ENCODE measurements at places on chromosomes 6 and 20. TPM values are rescaled to one million over a fixed set of nuclear protein-coding genes. Genes with fewer than 3 reads are reported as not detected.

- H3K4me1 ChIP-seq, result no peaks in the 10 kb centered on the region
- no peaks in the 10 kb centered on the region for H3K36me3 ChIP-seq
- H3K27ac ChIP-seq, result no peak overlapping the region
- no peaks in the 10 kb centered on the region for H3K27me3 ChIP-seq
These were observed 44.0 kb upstream of the CTNNBL1 start for GRCh38 chr20:37649676-37650370.

- peak; percentile 81 for DNase-seq
- H3K4me1 ChIP-seq, result peaks cover 18% of the 10 kb centered on the region
- peak within 1 kb of the TSS; percentile 63 for H3K27ac ChIP-seq
- peaks cover 13% of the 10 kb centered on the region for H3K27me3 ChIP-seq
- H3K4me3 ChIP-seq, result peak within 1 kb of the TSS; percentile 65
These were observed at the start of gene RCAN2 for GRCh38 chr6:46491201-46491627. Gene RCAN2 (minus strand): TSS chr6:46491449.

- H3K4me3 ChIP-seq, result no peak overlapping the region
- no peak overlapping the region for H3K27ac ChIP-seq
- DNase-seq, result no peak
- no peaks in the 10 kb centered on the region for H3K36me3 ChIP-seq
- H3K4me1 ChIP-seq, result no peaks in the 10 kb centered on the region
These were observed 183.6 kb downstream of the UTRN start for GRCh38 chr6:144468709-144469108.

GRCh38 chr6:157513619-157514485, 132.9 kb downstream of the ZDHHC14 start:
- no peak overlapping the region for H3K4me3 ChIP-seq
- H3K27ac ChIP-seq, result no peak overlapping the region
- H3K4me1 ChIP-seq, result no peaks in the 10 kb centered on the region
- no peaks in the 10 kb centered on the region for H3K27me3 ChIP-seq
- H3K36me3 ChIP-seq, result no peaks in the 10 kb centered on the region

DNA sequence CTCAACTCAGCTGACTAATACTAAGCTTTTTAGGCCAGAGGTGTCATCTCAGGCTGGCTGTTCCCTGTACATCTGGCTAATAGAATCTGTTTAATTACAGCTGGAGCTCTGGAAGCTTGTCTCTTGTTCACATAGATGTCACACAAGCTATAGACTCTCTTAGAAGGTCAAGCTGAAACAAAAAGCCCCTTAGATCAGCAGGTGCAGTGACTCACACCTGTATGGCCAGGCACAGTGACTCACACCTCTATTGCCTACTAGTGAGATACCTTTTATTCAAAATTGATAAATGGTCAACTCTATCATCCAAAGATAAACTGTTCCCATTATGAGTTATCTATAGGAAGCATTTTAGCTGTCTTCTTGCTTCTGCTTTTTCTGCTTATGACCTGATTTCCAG, 29.9 kb upstream of the MTHFD1L start:
- no peaks in the 10 kb centered on the region for H3K4me1 ChIP-seq
- no peak for DNase-seq
- no peaks in the 10 kb centered on the region for H3K36me3 ChIP-seq
- H3K27me3 ChIP-seq, result no peaks in the 10 kb centered on the region

- no peaks in the 10 kb centered on the region for H3K4me1 ChIP-seq
- DNase-seq, result no peak
- no peaks in the 10 kb centered on the region for H3K27me3 ChIP-seq
- no peak overlapping the region for H3K4me3 ChIP-seq
- no peak overlapping the region for H3K27ac ChIP-seq
These were observed 215.0 kb downstream of the ARID1B start for GRCh38 chr6:156992020-156992804.

GRCh38 chr20:49310705-49311104, 32.8 kb upstream of the ZNFX1 start:
- no peak overlapping the region for H3K4me3 ChIP-seq
- H3K36me3 ChIP-seq, result no peaks in the 10 kb centered on the region
- no peaks in the 10 kb centered on the region for H3K27me3 ChIP-seq
- H3K4me1 ChIP-seq, result no peaks in the 10 kb centered on the region
- H3K27ac ChIP-seq, result no peak overlapping the region

DNA sequence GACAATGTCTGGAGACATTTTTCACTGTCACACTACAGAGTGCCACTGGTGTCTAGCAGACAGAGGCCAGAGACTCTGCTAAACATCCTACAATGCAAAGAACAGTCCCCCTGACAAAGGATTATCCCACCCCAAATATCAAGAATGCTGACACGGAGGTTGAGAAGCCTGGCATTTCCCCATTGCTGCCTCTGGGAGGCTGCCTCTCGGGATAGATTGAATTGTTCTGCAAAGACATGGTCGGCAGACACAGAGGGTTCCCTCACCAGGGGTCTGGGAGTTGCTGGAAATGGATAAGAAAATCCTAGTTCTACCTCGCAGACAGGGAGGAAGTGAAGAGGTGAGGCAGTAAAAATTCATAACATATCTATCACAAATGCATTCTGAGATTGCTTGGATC, 166.4 kb upstream of the AGPAT4 start:
- no peak overlapping the region for H3K4me3 ChIP-seq
- H3K27ac ChIP-seq, result no peak overlapping the region
- H3K27me3 ChIP-seq, result no peaks in the 10 kb centered on the region
- no peak for DNase-seq

DNA sequence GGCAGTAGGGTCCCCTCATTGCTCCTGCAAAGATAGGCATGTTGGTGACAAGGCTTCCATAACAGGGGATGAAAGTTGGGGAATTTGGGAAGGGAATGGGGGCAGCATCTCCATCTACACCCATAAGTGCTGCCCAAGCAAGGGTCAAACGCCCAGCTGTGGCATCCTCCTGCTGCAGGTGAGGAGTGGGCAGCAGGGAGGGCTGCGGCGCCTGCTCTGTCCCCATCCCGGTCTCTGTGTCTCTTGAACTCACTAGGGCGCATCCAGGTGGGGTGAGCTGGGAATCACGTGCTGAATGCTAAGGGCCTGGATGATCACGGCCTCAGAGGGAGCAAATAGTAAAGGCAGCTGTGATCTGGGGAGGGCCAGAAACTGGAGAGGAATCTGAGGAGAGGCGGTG, 9.1 kb downstream of the MICA start:
- H3K4me1 ChIP-seq, result peaks cover 10% of the 10 kb centered on the region
- no peak overlapping the region for H3K27ac ChIP-seq
- no peak overlapping the region for H3K4me3 ChIP-seq
- DNase-seq, result no peak
- peaks cover 33% of the 10 kb centered on the region for H3K36me3 ChIP-seq

DNA sequence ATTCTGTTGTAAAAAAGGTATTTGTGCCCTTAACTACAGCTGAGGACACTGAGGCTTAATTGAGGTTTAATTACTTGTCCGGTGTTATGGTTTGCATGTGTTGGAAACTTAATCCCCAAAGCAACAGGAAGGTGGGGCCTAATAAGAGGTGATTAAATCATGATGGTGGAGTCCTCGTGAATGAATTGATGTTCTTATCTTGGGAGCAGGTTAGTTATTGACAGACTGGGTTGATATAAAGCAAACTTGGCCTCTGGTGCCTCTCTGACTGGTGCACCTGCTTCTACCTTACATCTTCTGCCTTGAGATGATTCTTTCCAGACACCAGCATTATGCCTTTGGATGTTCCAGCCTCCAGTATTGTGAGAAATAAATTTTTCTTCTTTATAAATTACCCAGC, 306.5 kb upstream of the HS3ST5 start:
- no peak for DNase-seq
- no peaks in the 10 kb centered on the region for H3K36me3 ChIP-seq
- H3K4me3 ChIP-seq, result no peak overlapping the region
- H3K27ac ChIP-seq, result no peak overlapping the region
- no peaks in the 10 kb centered on the region for H3K4me1 ChIP-seq

GRCh38 chr6:21801446-21802174, 208.1 kb downstream of the SOX4 start:
- H3K27me3 ChIP-seq, result no peaks in the 10 kb centered on the region
- H3K4me3 ChIP-seq, result no peak overlapping the region
- no peaks in the 10 kb centered on the region for H3K4me1 ChIP-seq

GRCh38 chr6:119172824-119173223, 94.4 kb upstream of the FAM184A start:
- H3K27ac ChIP-seq, result no peak overlapping the region
- no peak for DNase-seq
- H3K4me3 ChIP-seq, result no peak overlapping the region
- H3K27me3 ChIP-seq, result no peaks in the 10 kb centered on the region
- no peaks in the 10 kb centered on the region for H3K4me1 ChIP-seq

DNA sequence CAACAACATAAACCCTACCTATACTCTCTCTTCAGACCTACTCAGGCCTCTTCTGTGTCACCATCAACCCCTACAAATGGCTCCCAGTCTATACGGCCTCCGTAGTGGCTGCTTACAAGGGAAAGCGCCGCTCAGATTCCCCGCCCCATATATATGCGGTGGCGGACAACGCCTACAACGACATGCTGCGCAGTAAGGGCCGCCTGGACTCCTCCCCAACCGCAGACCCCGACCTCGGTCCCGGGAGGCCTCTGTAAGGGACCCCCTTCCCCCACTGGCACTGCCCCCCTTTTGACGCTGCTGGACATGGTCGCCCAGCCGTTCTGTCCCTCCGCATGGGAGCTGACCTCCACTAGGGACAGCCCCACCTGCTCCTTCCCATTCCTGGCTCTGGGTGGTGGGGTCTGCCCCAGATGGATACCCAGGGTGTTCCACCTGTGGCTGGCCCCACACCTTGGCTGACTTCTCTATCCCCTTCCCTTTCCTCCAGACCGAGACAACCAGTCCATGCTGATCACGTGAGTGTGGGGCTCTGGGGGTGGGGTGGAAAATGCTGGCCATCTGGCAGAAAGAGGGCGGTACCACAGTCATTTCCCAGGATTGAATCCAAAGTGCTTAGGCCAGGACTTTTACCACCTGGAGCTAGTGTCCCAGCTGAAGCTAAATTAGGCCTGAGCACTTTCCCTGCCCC, 25.0 kb downstream of the MYH7B start:
- no peaks in the 10 kb centered on the region for H3K4me1 ChIP-seq
- no peak for DNase-seq
- no peak overlapping the region for H3K4me3 ChIP-seq
- peaks cover 14% of the 10 kb centered on the region for H3K27me3 ChIP-seq
- no peaks in the 10 kb centered on the region for H3K36me3 ChIP-seq
- no peak overlapping the region for H3K27ac ChIP-seq

DNA sequence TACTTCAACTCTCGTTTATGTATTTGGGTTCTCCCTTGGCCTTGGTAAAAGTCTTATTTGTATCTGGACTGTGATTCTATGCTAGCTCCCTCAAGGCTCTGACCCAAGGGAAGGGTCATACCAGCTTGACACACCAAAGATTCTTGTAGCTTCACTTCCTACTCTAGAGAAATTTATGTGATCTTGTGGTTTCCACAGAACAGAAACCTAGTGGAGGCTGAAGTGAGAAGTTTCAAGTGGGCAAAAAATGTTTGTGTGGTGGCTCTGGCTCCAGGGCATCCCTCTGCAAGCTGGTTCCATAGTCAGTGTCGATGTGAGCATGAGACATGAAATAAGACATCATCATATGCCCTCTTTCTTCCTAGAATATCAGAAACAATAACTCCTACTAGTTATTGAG, 48.1 kb upstream of the TNFRSF21 start:
- no peak overlapping the region for H3K4me3 ChIP-seq
- no peaks in the 10 kb centered on the region for H3K36me3 ChIP-seq
- no peak overlapping the region for H3K27ac ChIP-seq
- no peaks in the 10 kb centered on the region for H3K27me3 ChIP-seq
- H3K4me1 ChIP-seq, result no peaks in the 10 kb centered on the region

GRCh38 chr20:2144850-2145249, 43.2 kb downstream of the STK35 start:
- no peak overlapping the region for H3K4me3 ChIP-seq
- H3K27ac ChIP-seq, result no peak overlapping the region
- no peak for DNase-seq
- no peaks in the 10 kb centered on the region for H3K4me1 ChIP-seq
- no peaks in the 10 kb centered on the region for H3K27me3 ChIP-seq
- H3K36me3 ChIP-seq, result peaks cover 7% of the 10 kb centered on the region

DNA sequence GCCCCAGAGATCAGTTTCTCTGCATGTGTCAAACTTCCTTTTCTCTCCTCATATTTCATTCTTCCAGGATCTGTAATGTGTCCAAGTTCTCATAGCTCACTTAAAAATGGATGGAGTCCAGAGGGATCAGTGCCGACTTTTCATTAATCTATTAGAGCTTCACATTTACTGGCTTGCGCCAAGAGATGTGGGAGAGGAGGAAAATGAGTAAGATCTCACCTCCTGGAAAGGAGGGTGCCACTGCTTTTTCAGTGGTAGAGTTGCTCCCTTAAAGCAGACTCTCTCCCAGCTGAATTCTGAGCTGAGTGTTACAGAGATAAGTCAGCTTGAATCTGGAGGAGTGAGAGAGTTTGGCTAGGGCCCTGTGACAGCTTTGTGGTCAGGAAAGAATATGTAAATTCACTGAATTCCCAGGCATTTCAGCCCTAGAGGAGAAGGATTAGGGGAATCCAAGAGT, 175.9 kb downstream of the SOX4 start:
- peak overlapping the region; percentile 64 for H3K27ac ChIP-seq
- DNase-seq, result no peak
- H3K27me3 ChIP-seq, result no peaks in the 10 kb centered on the region
- peaks cover 22% of the 10 kb centered on the region for H3K4me1 ChIP-seq
- H3K36me3 ChIP-seq, result no peaks in the 10 kb centered on the region

GRCh38 chr6:108203189-108204112, 37.6 kb downstream of the NR2E1 start:
- no peaks in the 10 kb centered on the region for H3K36me3 ChIP-seq
- no peak overlapping the region for H3K4me3 ChIP-seq
- DNase-seq, result no peak

DNA sequence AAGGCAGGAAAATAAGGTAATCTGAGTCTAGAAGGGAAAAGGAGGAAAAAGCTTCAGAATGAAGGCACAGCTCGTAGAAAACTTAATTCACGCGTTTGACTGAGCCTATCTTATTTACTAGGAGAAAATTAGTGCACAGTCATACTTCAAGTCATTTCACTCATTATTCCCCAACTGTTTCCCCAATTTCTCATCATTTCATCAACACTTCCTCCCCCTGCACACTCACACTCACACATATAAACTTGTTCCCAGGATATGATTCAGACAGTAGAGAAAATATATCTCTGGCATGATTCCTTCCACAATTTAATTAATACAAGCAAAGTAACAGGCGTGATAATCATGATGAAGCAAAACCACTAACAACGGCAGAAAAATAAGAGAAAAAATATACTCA, 94.5 kb upstream of the F13A1 start:
- H3K27me3 ChIP-seq, result no peaks in the 10 kb centered on the region
- H3K4me1 ChIP-seq, result no peaks in the 10 kb centered on the region
- H3K36me3 ChIP-seq, result no peaks in the 10 kb centered on the region
- H3K4me3 ChIP-seq, result no peak overlapping the region

- H3K36me3 ChIP-seq, result no peaks in the 10 kb centered on the region
- H3K4me3 ChIP-seq, result no peak overlapping the region
- no peaks in the 10 kb centered on the region for H3K4me1 ChIP-seq
These were observed 21.5 kb upstream of the CHD6 start for GRCh38 chr20:41639630-41640029.

TEAD3 gene
- total RNA-seq, result 95.8 TPM

MCCD1 gene
- not detected for total RNA-seq

VIP gene
- total RNA-seq, result 97.2 TPM

SLC12A5 gene
- total RNA-seq, result not detected

QRSL1 gene
- 10.3 TPM for total RNA-seq

SRSF12 gene
- 1.2 TPM for total RNA-seq

NDUFAF5 gene
- 17.4 TPM for total RNA-seq

SLC2A4RG gene
- 25.2 TPM for total RNA-seq

MCHR2 gene
- 0.36 TPM for total RNA-seq
